Stimulated activated CD4-positive, alpha-beta T cell treated with anti-CD3 and anti-CD28 coated beads, Interleukin-4, amount 100 ng/mL, for 1 hour (primary cell): ENCODE measurements at places on chromosomes 1 and 21.

DNA sequence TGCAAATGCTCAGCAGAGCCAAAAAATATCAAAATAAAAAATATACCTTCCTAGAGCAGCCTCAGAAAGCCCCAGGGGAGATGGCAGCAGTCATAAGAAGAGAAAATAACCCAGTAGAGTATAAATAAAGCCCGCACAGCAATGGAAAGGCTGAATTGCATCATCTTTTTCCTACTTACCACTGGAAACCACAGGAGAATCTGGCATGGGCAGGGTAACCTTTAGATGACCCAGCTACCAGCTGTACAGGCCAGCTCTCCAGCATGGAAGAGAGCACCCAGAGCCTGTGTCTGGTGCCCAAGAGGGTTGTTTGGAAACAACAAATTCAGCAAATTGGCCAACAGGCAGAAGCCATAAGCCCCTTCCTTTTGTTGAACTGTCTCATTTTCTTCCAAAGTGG lies 253.1 kb downstream of the OMA1 start:
- DNase-seq = no peak

DNA sequence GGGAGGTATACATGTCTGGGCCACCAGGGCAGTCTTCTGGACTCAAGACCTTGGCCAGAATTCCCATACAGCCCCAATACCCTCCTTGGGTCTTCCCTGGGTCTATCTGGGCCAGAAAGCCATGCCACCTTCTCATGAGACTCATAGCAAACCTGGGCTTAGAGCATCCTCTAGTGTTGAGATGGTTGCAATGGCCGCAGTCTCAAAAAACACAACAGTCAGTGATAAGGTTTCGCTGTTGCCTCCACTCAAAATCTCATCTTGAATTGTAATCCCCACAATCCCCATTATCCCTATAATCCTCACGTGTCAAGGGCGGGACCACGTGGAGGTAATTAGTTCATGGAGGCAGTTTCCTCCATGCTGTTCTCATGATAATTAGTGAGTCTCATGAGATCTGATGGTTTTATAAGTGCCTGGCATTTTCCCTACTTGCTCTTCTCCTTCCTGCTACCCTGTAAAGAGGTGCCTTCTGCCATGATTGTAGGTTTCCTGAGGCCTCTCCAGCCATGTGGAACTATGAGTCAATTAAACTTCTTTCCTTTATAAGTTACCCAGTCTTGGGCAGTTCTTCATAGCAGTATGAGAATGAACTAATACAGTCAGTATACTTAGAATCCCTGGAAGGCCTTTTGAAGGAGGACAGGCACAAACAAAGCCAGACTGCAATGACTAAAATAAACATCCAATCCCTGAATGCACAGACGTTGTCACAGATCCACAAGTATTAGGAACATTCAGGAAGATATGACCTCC lies 77.0 kb downstream of the CTH start:
- DNase-seq = no peak

DNA sequence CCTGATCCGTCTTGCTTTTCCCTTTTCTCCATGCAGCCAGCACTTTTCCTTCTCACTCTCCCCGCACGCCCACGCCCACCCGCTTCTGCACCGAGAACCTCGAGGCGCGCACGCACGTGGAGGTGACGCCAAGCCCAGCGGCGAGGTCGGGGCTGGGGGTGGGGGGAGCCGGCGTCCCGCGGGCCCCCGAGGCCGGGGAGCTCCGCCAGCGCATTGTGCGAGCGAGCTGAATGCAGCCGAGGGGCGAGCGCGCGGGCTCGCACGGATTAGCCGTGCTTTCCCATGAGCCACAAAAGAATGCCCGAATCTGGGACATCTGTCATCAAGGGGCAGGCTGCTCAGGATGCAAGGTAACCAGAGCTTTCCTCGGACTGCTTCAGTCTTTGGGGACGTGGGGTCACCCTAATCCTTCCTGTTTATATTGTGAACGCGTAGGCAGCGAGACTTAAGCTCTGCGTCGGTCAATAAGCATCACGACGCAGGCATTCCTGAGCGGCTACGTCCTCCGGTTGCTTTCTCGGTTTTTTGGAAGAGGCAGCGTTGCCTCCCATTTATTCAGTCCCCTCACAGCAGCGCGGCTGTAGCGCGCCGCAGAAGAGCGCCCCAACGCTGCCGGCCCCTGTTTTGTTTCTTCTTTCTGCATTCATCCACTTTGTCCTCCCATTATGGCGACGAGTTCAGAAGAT lies 67.3 kb upstream of the AKT3 start:
- DNase-seq = peak; percentile 36

- no peak for DNase-seq
Observed at GRCh38 chr1:91031081-91031480, 9.2 kb upstream of the ZNF644 start.

GRCh38 chr1:117636637-117637425 lies 31.0 kb downstream of the TENT5C start:
- no peak for DNase-seq

DNA sequence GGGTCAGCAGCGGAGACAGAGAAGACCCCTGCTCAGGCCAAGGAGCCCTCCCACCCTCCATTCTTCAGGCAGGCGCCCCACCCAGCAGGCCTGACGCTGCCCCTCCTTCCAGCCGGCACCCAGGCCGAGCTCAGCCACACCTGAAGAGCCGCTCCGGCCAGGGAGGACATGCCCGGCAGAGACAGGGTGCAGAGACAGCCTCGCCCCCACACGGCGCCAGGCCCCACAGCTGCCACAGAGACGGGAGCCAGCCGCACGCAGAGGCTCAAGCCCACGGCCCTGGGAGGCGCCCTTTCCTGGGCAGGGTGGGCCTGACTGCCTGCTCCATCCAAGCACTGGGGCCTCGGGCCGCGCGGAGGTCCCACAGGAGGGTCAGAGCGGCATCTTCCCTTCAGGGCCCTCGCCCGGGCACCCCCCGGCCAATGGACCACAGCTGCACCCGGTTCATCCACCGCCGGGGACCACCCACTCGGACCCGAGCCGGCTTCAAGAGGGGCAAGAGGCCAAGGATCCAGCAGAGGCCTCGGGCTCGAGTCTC lies 5.2 kb downstream of the TTLL10 start:
- DNase-seq = no peak
